EL (cell line): ENCODE measurements at places on chromosomes 1 and 21.

DNA sequence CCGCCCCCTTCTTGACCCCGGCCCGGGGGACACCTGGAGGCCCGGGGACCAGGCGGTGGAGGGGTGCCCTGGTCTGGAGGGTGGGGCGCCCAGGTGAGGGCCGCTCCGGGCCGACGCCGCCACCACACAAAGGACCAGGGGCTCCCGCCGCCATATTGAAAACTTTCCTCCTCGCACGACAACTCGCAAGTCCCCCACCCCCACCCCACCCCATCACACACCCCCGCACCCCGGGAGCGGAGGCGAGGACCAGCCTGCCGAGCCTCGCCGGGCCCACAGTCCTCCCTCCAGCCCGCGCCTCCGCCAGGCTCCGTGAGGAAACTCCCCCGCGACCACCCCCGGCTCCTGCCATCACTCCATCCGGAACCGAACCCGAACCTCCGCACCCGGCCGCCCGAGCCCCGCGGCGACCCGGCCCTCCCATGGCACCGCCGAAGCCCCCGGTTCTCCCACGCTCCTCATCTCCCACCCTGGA is 733 bp downstream of the KDM5B start:
- peak; percentile 51 for DNase-seq

DNA sequence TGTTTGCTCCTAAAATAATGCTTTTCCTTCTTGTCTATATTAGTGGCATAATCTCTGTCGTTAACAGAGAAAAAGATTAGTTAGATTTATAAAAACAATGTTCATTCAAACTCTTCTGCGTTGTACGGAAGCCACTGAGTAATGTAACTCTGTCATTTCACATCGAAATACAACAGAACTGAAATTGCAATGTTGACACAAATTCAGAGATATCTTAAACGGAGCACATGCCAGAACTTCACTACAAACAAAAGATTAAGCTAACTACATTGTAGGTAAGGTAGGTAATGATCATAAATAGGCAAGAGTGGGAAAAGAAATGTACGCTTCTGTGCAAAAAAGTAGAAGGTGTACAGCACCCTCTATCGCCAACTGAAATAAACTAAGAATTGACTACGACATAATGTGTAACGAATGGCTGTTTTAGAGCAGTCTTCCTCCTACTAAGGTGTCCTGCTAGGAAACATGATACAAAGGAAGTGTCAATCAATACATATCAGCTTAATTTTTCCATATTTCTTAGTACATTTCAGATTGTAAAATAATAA is 56.6 kb downstream of the PCNX2 start:
- no peak for DNase-seq

- no peak for DNase-seq
Observed at GRCh38 chr1:175219774-175220173, 27.2 kb upstream of the KIAA0040 start.

DNA sequence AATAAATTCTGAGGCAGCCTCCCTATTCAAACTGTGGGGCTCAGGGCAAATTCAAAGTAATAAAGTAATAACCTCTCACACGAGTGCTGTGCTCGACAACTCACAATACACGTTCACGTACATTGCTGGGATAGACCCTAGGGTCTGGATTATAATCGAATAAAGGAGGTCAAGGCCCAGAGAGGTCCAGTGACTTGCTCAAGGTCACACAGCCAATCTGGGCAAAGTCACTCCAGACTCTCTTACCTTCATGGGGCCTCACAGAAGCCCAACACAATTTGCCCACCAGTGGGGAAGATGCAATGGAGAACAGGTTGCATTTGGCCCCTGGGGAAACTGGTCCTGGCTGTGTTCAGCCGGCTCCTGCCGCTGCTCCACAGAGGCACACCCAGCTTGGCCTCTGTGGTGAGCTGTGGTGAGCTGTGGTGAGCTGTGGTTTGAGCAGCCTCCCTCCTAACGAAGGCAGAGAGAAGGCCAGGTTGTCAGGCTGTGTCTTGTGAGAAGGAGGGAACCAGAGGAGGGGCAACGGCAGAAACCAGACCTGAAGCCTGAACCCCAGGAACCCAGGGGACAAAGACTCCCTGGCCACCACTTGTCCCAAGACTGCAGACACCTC is 35.1 kb downstream of the NUAK2 start:
- DNase-seq = peak; percentile 63
